ENCODE measurements at places on chromosomes 1 and 21.

DNA sequence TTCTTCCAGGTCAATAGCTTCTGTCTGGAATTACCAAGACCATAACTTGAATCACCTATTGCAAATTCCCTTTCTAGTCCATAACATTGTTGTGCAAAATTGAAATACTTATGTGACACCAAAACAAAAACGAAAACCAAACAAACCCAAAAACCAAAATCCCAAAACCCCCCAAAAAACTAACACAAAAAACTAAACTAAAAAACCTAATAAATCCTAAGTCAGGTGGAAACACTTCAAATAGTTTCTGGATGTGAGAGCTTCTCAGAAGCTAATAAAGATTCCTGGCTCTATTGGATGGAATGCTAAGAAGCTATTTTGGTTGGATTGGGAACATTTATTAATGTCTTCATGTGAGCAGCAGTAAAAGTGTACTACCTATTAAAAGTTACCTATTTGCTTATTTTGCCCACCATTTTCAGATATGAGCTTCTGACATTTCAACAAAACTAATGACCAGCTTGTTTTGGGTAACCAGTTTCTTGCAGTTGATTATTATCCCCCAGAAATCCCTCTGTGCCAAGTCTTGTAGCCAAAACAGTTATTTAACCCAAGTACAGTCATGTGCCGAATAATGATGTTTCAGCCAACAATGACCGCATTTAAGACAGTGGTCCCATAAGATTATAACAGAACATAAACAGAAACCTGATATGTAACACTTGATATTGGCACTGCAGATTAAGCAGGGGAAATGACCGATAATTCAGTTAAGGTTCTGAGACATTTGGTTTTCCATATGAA is 76.4 kb downstream of the LTN1 start:
- DNase-seq = no peak

DNA sequence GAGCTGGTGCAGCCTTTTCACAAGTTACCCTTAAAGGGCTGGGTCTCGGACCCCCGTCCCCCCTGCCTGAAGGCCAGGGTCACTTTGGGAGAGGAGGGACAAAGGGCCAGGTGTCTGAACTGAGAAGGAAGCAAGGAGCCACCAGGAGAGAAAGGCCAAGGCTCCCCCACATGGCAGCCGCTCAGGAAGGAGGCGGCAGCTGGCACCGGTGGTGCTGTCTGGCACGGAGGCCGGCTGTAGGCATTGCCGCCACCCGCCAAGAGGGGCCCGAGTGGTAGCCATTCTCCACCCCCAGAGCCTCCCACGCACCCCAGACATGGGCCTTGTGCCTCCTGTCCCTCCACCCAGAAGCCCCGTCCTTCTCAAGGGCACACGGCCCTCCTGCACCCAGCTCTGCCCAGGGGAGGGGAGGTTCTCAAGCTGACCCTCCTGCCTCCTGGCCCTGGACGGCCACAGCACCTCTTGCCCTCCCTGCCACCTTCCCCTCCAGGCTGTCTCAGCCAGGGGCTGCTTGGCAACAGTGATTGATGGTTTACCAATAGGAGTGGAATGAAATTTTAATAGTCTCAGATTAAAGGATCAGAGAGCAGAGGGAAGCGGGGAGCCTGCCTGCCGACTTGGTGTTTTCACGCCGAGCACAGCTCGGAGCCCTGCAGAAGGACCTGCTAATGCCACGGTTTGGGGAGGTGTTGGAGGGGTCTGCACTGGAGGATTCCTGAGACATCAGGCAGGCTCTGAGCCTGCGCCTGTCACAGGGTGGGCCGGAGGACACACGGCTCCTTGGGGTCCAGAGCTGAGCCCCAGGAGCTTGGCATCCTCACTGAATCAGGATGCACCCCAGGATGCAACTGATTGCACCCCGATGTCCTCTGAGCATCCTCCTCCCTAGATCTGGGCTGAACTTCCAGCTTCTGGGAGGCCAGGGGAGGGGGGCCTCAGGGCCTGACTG is 211.9 kb upstream of the VAMP3 start:
- DNase-seq = no peak

DNA sequence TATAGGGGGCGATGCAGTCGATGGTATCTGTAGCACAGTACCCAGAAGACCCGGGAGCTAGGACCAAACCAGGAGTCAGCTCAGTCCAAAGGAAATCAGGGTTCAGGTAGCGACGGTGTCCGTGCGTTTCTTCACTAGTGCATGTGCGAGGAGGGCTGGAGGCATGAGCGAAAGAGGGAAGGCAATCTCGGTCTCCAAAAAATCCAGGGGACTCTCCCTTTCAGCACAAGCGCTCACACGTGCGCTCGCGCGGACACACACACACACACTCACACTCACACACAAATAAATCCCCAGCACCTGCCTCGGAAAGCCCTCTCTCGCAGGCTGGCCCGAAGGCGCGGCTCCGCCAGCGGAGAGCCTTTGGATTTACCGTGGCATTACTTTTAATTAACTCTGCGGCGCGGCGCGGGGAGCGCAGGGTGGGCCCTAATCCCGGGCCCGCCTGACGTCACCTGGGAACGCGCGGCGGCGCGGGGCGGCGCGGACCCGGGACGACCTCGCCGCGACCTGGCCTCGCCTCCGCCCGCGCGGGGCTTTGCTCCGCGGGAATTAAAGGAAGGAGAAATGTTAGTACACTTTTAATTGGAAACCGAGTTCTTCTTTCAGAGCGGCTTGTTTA is 121.2 kb downstream of the LMX1A start:
- no peak for DNase-seq

GRCh38 chr1:91916811-91917460 is 31.0 kb upstream of the TGFBR3 start:
- DNase-seq = no peak

Data from NT2/D1 (cell line).